ENCODE measurements at places on chromosomes 3 and 15. TPM values are rescaled to one million over a fixed set of nuclear protein-coding genes. Genes with fewer than 3 reads are reported as not detected.

COL8A1 gene
- total RNA-seq, result 34.6 TPM

BRK1 gene
- total RNA-seq, result 134 TPM

BBX gene
- total RNA-seq, result 76.0 TPM

SAMMSON gene
- total RNA-seq, result not detected

ASB14 gene
- total RNA-seq, result under 0.01 TPM

SLC28A2 gene
- not detected for total RNA-seq

MAP1A gene
- total RNA-seq, result 49.3 TPM

All from aortic smooth muscle cell (primary cell).